ENCODE measurements at places on chromosomes 2 and 18.

DNA sequence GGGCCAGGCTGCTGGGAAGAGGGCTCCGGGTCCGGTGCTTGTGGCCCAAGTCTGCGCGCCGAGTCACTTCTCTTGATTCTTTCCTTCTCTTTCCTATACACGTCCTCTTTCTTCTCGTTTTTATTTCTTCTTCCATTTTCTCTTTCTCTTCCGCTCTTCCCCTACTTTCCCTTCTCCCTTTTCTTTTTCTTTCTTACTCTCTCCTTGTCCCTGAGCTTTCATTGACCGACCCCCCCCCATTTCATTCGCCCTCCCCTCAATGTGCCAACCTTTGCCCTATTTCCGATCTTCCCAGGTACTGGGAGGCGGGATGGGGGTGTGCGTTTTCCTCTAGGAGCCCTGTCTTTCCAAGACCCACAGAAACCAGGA is 1.8 kb downstream of the ONECUT2 start:
- no peak for DNase-seq

GRCh38 chr18:36139245-36139644 is 9.5 kb downstream of the ELP2 start:
- no peak for DNase-seq

- DNase-seq = no peak
Observed at GRCh38 chr2:36696533-36696932, at the start of gene VIT. Gene VIT, plus strand, starts transcription at chr2:36696707. Its CDS starts 19,664 bp downstream, at chr2:36716371.

GRCh38 chr2:41900101-41900577 is 147.7 kb upstream of the PKDCC start:
- no peak for DNase-seq

DNA sequence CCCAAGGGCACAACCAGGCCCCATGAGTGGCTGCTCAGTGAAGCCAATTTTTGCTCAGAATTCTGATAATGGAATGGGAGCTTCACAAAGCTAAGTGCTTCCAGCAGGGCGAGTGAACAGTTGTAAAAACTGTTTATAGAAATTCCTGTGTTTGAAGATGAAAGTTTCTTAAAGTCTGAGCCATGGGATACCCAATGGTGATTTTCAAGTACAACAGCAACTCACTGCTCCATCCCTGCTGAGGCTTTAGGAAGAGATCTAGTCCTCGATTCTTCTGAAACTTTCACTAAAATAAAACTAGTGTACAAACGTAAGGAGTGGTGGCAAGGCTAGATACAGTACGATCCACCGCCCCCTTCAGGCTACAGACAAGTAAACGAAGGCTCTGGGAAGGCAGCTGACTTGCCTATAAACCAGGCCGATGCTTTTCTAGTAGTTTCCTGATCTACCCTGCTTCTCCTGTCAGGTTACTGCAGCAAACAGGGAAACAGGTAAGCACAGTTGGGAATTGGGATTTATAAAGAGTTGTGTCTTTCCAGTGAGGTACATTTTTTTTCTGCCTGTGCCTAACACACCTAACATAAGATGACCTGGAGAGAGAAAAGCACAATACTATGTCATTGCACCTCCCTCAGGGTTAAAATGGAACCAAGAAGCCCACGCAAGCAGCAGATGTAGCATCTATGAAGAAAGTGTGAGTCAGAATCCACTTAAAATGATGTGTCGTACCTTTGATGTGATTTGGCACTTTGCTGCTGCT is 108.7 kb downstream of the UXS1 start:
- DNase-seq = no peak

DNA sequence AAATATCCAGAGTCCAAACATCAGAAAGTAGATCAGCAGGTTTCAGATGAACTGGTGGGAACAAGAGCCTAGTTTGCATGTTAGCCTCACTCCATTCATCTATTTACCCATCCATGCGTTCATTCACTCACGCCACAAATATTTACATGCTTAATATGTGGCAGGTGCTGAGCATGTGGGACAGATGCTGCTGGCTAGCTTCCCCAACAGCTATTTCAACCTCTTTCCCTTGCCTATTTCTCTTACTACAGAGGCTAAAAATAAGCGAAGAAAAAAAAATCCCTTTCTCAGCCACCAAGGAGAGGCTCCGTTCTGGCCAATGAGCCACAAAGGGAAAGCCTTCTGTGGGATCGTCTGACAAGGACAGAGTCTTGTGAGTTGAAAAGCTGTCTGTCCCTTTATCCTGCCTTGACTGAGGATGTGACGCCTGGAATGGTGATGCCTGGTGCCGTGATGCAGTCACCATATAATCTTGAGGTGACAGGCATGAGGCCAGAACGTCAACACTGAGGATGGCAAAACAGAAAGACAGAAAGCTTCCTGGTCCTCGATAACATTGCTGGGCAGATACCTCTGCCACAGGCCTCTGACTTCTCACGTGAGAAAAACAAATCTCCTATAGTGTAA is 78.2 kb downstream of the KCTD1 start:
- DNase-seq = no peak

- DNase-seq = no peak
Observed at GRCh38 chr2:97983698-97984097, 12.1 kb downstream of the TMEM131 start.

GRCh38 chr2:237749002-237749401 is 49.6 kb upstream of the RBM44 start:
- DNase-seq = no peak

- no peak for DNase-seq
Observed at GRCh38 chr2:37856101-37856751, 68.9 kb upstream of the RMDN2 start.
